C1 segment of cervical spinal cord (tissue), 14 donors: ENCODE measurements at places on chromosomes 12 and 14.

DNA sequence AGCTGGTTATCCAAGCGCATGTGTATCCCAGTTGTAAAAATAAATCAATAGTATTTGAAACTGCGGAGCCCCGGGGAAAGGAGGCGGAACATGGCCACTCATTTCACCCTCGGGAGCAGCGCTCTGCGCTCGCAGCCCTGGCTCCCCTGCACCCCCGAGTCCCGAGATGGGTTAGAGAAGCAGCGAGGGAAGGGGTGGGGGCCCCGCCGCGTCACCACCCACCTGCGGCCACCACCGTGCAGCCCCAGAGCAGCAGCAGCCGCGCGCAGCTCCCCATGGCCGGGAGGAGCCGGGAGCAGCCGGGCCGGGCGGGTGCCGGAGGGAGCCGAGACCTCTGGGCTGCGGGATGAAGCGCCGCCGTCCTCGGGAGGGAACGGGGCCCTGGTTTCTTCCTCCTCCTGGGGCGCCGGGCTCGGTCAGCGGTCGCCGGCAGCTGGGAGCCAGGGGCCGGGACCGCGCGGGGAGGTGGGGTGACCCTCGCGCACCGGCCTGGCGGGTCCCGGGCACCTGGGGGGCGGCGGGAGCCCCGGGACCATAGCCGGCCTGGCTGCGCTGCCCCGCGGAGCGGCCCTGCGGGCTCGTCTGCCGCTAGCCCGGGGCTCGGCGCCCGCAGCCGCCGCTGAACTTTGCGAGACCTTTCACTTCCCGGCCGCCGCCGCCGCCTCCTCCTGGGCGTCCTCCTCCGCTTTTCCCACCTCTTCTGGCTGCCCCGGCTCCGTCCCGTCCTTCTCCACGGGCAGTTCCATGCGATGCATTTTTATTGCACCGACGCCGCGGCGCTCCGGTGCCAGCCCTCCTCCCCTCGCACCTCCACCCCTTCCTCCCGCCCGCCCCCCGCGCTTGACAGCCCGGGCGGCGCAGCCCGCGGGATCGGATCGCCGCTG, at the start of gene NTN4:
NTN4 (minus strand) TSS at position 732 of the 884 bp plus-strand sequence; CDS start at position 277, 455 bp downstream.
- DNase-seq: no peak

GRCh38 chr14:72254937-72255472, 322.8 kb downstream of the RGS6 start:
- DNase-seq: no peak

GRCh38 chr12:58521796-58522195, 398.5 kb downstream of the LRIG3 start:
- no peak for DNase-seq

DNA sequence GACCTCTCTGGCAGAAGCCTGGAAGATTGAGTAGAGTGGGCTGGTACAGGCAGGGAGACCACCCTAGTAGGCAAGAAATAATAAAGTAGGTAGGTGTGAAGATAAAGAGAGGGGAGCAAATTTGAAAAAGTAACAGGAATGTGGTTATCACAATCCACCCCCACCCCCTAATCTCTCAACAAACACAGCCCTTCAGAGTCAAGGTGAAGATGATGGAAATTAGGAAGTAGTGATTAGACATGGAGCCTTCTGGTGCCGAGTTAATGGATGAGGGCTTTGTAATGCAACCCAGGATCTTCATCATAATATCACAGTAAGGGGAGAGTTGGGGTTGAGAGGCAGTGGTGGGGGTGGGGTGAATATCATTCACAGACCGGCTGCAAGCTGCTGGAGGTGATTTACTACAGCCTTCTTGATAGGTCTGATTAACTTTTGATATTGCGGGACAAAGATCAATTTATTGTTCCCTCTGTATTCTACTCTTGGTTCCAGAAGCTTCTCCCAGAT, 29.2 kb upstream of the CRY1 start:
- no peak for DNase-seq

- DNase-seq: no peak
Measured at GRCh38 chr12:100724071-100724470, 70.5 kb upstream of the ANO4 start.

DNA sequence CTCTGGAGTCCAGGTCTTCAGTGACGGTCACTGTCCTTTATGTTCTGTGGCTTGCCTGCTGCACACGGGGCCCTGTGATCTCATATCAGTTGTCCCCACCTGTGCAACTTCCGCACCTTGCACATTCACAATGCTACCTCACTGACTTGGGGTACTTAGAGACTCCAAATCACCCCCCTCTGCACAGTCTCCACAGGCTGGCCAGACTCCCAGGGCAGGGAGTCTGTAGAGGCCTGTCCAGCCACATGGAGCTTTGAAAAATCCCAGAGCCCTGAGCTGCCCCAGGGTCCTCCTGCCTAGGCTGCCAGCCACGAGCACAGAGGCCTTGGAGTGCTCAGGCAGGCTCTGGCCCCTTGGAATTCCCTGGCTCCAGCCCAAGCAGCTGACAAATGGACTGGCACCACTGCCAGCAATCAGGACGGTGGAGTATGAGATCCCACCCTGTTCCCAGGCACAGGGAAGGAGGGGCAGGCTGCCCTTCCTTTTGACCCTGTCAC, 26.4 kb downstream of the CMKLR1 start:
- no peak for DNase-seq

DNA sequence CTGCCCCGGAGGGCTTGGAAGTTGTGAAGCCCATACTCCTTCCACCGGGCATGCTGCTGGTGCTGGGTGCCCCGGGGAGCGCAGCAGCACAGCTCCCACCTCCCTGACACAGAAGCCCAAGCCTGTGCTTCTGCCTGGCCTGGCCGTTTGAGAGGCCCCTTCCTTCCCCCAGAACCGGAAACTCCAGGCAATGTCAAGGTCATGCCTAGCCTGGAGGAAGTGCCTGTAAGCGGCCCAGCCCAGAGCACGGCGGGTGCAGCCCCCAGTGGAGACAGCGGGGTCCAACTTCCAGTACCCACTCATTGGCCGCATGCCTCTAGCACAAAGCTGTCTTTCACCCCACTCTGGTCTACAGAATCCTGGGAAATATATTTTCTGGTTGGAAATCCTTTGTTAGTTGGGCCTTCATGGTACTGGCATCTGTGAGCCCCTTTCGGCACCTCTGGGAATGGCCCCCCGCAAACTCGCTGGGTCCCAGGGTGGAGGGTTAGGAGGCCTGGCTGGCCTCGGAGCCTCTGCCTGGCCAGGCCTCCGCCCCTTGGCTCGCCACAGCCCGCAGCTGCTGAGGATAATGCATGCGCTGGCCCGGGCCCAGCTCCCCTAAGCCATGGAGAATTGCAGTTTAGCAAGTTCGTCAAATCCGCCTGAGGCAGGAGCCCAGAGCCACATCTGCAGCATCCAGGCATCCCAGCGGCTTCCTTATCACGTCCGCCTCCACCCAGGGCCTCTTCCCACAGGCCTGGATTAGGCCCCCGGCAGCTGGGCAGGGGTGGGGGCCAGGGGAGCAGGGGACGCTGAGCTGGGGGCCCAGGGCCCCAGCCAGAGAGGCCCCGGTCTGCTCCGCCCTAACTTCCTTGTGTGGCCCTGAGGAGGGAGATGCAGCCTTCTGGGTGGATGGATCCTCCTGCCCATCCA, 48.9 kb upstream of the DLK1 start:
- no peak for DNase-seq

DNA sequence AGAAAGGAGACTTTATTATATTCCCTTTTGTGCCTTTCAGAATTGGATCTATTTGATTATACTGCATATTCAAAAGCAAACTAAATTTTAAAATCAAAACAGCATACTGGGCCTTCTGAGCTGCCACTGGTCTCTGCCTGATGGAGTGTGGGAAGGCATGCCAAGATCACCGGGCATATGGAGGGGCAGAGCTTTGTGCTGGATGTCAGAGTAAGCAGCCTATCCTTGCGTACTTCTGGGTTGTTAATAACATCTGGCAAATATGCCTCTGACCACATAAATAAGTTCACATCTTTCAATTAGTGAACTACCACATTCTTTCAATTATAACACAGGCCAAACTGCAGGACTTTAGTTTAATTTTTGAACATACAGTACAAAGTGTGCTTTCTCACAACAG, 18.3 kb downstream of the MLH3 start:
- DNase-seq: no peak

- DNase-seq: no peak
Measured at GRCh38 chr12:67750513-67751183, 102.1 kb downstream of the DYRK2 start.

DNA sequence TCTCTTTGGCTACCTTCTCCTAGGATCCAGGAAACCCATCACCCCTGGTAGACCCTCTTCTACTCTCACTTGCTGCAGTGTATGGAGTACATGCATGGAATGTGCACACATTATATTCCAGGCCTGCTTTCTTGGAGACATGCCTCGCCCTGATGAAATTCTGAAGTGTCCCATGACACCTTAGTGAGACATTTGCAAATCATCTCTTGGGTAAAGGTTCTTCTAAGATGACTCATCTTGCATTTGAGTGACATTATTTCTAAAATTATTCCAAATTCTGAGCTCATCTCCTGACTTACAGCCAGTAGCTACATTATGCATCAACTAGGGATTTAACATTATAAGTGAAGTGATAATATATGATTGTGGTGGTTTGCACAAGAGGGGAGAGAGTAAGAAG, 49.8 kb downstream of the SDR9C7 start:
- no peak for DNase-seq

DNA sequence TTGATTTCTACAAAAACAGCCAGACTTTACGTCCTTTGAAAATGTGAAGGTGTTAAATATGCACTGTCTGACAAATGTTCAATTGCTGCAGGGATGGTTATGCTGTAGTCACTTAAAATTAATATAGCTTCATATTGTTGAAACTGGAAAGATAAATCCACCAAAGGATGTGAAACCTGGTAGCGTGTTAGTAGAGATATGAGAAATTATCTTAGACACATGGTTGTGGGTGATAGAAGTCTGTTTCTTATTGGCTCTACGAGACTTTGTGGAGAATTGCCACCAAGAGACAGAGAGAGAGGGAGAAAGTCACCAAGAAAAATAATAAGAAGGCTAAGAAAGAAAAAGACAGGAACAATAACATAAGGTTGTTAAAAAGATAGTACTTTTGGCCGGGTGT, 2.6 kb upstream of the CAPRIN2 start:
- DNase-seq: no peak

GRCh38 chr14:62187265-62187664, 425.0 kb downstream of the SNAPC1 start:
- no peak for DNase-seq

DNA sequence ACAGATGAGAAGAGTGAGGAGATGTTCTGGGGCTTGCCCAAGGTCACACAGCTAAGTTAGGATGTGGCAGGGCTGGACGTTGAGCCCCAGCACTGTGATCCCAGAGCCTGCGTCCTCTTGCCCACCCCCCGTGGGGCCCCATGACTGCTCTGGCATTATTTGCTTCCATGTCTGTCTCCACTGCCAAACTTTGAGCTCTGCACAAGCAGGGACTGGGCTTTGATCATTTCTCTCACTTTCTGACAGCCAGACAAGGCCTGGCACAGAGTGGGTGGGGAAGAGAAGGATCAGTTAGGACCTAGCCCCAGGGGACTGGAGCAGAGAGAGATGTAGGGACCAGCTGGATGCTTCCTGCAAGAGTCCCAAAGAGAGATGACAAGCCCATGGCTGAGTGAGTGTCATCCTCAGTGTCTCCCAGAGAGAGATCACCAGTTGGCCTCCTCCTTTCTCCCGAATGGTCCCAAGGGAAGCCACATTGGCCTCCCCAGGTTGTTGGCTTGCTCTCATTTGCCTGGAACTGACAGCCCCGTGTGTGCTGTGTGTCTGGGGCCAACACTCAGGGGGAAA, 126.7 kb upstream of the PWP1 start:
- no peak for DNase-seq

GRCh38 chr12:109545826-109546225, 27.5 kb downstream of the MMAB start:
- DNase-seq: no peak

GRCh38 chr14:42078345-42078744, 471.7 kb downstream of the LRFN5 start:
- no peak for DNase-seq

GRCh38 chr12:107798580-107798979, 24.1 kb downstream of the ASCL4 start:
- no peak for DNase-seq

DNA sequence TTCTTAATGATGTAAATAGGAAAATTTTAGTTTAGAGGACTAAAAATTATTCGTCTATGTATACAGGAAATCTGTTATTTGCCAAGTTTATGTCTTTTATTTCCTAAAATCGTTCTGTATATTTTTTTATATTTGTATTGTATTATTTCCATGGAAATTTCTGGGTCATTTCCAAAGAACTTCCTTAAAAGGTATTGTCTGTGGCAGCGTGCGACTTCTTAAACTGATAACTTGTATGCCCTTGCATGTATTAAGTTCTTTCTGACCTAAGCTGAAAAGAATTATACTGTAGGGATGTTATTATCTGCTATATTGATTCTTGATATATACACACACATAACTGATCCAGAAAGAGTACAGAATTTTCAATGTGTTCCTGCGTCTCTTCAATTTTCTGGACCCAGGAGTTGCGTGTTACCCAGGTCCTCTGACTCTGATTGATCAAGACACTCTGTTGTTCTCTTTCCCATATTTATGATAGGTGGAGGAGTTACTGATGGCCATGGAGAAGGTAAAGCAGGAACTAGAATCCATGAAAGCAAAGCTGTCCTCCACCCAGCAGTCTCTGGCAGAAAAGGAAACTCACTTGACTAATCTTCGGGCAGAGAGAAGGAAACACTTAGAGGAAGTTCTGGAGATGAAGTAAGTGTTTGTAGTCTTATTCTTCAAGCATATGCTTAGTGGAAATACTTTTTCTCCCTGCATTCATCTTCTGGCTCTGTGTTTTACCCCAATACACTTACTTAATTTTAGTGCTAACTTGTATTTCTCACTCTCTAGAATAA, 298.5 kb downstream of the ERC1 start:
- no peak for DNase-seq

- no peak for DNase-seq
Measured at GRCh38 chr14:54117396-54117795, 160.8 kb upstream of the BMP4 start.

DNA sequence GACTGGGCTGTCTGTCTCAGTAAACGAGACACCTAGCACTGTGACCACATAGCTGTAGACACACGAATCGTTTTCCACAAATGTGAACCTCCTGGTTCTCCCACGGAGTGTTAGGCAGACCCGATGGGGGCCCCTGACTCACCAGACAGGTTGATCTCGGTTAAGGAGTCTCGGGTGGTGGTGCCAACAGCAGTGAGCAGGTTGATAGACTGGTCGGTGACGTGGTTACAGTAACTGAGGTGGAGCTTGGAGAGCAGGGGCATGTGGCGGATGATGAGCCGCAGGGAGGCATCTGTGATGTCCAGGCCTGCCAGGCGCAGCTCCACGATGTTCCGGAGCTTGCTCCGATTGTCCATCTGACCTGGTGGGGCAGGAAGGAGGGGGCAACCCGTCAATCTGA, 39.8 kb downstream of the RNF34 start:
- DNase-seq: no peak

DNA sequence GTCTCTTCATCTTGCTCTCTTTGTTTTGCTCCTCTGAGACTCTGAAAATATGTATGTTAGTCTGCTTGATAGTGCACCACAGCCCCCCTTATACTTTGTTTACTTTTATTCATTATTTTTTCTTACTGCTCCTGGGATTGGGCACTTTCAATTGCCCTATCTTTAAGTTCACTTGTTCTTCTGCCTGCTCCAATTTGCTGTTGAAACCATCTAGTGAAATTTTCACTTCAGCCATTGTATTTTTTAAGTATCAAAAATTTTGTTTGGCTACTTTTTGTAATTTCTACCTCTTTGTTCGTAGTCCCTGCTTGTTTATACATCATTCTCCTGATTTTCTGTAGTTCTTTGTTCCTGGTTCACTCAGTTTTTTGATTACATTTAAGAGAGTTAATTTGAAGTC, 223.3 kb downstream of the SLC38A4 start:
- DNase-seq: no peak
